ENCODE measurements at places on chromosomes 3 and 15.

GRCh38 chr3:16090024-16090423 lies 84.5 kb upstream of the GALNT15 start:
- DNase-seq = no peak

DNA sequence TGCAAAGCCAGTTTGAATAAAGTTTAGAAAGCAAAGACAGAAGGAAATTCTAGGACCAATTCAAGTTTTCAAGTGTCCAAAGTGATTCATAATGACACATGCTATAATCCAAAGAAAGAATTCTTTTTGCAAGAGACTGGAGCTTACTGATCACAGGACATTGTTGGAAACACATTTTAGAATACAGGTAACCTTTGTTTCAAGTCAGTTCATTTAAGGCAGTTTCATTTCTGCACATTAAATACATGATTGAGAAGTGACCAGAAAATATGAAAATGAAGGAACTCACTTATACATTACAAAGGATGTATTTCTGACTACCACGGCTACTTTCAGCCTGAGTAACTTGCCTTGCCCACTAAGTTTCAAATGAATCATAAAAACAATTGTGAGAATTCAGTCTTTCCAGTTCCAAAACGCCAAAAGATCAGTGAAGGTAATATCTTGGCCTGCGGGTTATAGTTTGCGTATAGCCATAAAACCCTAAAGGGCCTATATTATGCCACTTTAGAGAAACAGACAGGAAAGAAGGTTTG lies 48.7 kb downstream of the PRICKLE2 start:
- no peak for DNase-seq

DNA sequence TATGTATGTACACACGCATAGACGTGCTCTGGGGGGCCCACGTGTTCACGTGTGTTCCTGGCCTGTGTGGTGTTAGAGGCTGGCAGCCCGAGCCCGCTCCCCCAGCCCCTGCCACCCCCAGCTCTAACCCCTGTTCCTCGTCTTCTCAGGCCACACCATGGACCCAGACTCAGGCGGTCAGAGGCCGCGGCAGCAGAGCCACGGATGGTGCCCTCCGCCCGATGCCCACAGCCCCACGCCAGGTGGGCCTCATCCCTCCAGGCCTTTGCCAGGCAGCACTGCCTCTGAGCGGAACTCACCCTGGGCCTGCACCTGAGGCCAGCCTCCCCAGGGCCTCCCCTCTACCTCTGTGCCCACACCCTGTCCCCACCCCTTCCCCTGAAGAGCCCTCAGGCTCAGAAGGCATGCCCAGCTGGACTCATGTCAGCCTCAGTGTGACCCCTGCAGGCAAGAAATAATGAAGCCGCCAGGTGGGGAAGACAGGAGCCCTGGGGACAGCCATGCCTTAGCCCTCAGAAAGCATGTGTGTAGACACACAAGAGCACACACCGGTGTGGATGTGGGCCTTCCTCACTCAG lies 16.4 kb upstream of the GNAT1 start:
- no peak for DNase-seq

GRCh38 chr3:101941318-101942040 lies 92.2 kb downstream of the NFKBIZ start:
- no peak for DNase-seq

DNA sequence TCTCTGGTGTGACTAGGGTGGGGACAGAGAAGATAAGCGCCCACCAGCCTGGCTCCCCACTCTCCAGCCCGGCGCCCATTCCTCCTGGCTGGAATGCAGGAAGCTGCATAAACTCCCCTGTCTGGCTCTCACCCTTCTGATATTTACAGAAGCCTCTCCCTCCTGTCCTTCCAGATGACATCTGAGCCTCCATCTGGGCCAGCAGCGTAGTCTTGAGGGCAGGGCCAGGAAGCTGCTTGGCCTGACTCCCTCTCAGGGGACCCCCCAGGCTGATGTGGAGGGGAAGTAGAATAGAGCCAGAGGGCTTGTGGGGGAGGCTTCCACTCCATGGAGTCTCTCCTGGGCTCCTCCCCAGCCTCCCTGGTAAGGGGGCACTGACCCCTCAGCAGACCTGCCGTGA lies 49.9 kb downstream of the LINGO1 start:
- no peak for DNase-seq

GRCh38 chr3:58234516-58234931 lies 3.1 kb upstream of the ABHD6 start:
- DNase-seq = no peak

DNA sequence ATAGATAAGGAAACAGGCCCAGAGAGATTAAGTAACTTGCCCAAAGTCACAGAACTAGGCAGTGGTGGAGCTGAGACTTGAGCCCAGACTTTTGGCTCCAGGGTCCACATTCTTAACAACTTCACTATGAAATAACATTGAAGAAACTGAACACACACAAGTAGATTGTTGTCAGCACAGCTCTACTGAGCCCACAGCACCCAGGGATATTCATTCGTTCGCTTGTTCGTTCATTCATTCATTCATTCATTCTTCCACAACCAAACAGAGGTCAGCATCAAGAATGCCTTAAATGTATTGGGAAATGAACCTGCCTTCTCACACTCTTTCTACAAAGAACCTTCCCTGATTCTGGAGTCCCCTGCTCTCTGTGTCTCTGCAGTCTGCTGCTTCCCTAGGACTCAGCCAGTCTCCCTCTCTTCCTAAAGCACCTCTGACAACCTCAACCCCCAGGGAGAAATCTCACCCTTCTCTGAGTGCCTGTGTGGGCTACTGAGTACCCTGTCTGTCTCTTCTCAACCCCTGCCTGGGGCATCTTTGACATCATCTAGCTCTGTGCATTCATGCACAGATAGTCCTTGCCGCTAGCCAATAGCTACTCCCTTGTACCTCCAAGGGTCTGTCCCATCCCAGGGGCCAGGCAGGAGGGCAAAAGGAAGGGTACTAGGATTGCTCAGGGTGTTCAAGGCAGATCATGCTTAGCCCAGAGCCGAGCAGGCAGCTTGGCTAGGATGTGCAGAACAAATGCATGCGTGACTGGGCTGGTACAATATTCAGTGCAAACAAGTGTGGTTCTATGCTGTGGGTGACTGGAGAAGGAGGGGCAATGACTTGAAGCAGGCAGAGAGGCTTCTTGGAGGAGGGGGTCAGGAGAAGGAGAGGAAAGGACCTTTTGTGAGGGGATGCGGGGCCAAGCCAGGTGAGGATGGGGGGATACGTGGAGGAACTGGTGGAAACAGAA lies 3.4 kb downstream of the LINGO1 start:
- no peak for DNase-seq

DNA sequence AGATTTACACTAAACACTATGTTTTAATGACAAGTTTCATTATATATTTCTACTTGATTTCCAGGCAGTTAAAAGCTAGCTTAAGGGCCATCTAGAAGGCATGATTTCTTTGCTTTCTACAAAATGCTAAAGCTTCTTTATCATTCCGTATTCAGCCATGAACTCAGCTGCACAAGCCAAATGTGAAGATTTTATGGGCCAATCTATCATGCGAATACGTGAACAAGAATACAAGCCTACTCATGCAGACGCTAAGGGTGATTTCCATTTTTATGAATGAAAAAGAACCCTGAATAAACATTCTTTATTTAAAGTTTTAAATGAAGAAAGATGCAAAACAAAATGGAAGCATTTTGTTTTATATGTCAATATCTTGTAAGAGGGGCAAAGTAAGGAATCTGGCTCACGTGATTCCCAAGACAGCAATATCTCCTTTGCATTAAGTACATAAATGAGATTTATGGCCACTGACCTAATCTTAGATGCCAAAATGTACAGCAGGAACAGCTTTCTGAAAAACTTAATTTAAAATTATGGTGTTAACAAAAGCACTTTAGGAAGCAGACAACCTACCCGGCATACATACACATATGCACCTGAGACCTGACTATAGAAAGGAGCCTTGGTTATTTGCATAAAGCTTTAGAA lies 215.8 kb downstream of the DPH6 start:
- DNase-seq = no peak

GRCh38 chr3:105938101-105938500 lies 69.3 kb upstream of the CBLB start:
- DNase-seq = no peak

- no peak for DNase-seq
Measured at GRCh38 chr3:65939801-65940246, 98.9 kb downstream of the MAGI1 start.

DNA sequence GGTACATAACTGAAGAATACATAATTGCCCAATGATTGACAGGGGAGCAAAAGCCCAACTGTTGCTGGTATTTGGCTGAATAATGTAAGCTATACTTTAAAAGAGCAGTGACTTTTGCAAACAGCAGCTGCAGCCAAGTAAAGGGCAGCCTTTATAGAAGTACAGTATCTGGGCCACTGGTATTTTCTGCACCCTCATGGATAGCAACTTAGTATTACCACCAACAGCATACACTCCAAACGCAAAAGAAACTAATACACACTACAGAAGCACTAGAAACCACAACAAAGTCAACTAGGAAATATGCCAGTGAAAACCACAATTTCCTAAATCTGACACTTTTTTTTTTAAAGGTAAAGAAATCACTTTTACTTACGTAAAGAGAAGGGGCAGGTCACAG lies 206.1 kb downstream of the TIGIT start:
- no peak for DNase-seq

DNA sequence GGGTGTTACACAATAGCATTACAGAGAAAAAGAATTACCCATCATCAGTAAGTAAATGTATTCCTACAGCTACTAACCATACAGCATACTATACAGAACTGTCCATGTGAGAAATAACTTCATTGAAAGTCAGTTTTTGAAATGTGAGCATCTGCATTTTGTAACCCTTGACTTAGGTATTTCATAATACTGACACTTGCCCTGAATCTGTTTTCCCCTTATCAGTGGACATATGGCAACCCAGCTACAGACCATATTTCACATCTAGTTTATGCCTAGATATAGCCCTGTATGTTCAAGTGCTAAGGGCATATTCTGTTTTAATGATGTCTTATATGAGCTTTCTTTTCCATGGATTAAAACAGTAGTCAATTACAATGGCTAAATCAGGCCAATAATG lies 297.6 kb downstream of the TBC1D5 start:
- no peak for DNase-seq

DNA sequence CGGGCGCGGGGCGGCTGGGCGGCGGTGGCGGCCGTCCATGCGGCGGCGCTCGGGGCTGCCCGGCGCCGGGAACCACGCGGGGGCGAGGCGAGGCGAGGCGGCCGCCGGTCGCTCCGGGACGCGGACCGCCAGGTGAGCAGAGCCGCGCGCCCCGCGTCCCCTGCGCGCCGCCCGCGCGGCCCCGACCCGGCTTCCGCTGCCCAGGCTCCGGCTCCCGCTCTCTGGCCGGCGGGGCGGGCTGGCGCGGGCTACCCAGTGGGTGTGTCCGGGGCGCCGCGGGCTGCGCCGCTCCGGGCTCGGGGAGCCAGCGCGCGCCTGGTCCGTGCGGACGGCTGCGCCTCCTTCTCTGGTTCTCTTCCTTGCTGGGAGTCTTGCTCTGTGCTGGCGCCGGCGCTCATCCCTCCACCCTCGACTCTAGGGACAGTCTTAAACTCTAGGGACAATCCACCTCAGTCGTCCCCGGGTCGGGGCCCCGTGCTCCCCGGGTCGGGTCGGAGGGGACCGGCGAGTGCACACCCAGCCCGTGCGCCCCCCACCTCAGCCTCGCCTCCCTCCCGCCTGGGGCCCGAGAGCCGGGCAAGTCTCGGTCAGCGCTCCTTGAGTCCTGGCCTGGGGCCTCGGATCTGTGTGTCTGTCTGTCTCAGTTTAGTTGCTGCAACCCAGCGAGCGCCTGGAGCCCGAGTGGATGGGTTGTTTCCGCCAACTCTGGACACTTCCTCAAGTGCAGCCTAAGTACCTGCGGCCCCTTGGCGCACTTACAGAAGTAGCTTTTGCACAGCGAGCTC lies 488 bp downstream of the THSD4 start:
- DNase-seq = no peak

- DNase-seq = no peak
Measured at GRCh38 chr15:67743558-67743957, 81.8 kb upstream of the SKOR1 start.

- no peak for DNase-seq
Measured at GRCh38 chr15:33124811-33125210, 69.7 kb downstream of the FMN1 start.

- no peak for DNase-seq
Measured at GRCh38 chr15:31552482-31553099, 226.0 kb downstream of the KLF13 start.

DNA sequence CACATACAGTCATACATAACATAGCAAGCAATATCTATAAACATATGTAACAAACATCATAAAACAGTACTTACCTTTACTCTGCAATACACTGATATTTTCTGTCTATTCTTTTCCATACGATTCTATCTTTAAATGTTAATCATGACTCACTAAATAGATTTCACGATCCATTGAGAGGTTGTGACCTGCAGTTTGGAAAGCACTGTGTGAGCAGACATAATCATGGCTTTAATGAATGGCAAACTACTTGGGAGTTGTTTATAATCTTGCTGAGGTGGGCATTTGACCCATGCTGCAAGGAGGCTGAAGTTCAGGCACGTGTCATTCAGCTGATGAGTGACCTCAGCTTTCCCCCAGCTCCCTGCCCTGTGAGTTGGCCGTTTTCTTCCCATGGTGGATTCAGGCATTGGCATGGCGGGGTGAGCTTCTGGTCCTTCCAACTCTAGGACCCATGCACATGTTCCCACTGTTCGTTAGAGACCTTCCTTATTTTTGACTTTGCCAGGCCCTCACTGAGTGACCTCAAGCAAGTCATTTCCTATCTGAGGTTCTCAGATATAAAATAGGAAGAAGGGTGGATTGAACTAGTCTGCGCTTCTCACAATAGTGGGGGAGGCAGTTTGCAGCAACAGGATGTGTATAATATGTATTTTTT lies 41.7 kb downstream of the PAQR5 start:
- DNase-seq = no peak

DNA sequence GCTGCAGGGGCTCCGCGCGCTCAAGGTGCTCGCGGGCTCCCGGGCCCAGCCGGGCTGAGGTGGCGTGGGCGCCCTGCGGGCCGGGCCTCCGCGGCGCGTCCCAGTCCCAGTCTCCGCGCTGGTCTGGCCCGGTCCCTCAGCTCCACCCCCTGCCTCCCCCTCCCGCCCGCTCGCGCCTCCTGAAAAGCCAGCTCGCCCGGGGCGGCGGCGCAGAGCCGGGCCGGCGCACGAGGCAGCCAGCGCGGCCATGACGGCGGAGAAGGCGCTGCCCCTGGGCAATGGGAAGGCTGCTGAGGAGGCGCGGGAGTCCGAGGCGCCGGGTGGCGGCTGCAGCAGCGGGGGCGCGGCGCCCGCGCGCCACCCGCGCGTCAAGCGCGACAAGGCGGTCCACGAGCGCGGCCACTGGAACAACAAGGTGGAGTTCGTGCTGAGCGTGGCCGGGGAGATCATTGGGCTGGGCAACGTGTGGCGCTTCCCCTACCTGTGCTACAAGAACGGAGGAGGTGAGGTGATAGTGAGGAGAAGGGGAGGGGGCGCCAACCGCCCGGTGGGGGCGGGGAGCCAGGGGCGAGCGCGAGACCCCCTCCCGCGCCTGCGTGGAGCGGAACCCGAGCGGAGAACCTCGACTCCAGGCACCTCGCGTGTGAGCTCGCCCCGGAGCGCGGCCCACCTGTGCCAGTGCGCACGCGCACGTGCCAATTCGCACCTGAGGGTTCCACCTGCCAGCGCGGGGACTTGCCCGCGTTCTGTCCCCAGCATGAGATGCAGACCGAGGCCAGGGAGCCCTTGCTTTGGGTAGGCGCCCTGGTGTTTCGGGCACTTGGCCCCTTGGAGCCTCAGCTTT lies at the start of gene SLC6A11:
Gene SLC6A11, plus strand, starts transcription at position 210 of the 844 bp plus-strand sequence. Its CDS starts 38 bp downstream, at position 248.
- DNase-seq = no peak
